ENCODE measurements at places on chromosomes 7 and 10.

DNA sequence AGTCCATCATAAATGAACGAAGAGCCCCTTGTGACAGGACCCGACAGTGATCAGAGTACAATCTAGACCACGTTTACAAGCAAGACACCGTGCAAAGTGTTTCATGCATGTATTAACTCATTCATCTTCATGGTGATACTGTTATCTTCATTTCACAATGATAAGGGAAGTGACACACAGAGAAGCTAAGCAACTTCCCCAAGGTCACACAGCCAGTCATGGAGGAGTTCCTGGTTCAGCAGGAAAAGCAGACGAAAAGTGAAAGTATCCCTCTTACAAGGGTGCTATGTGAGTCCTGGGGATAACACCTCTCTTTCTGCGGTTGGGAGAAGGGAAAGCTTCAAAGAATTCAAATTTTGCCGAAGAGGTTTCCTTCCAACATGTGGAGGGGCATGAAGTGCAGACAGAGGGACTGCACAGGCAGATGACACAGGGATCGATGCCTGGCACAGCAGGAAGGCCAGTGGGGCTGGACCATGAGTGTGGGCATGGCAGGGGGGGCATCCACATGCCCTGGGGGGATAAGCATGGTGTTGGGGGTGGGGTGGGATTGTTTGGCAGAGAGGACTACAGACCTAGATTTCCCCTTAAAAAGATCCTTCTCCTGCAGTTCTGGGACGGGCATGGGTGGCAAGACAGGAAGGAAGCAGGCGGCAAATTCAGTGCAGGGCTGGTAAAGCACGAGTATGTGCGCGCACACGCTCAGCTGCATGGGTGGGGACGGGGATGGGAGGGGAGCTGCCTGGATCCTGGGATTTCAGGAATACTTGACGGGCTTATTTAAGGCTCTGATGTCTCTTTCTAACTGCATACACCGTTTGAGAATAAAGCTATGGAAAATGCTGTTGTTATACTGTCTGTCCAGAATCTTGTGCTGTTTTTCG is 33.5 kb upstream of the DDC start:
- no peak for DNase-seq

DNA sequence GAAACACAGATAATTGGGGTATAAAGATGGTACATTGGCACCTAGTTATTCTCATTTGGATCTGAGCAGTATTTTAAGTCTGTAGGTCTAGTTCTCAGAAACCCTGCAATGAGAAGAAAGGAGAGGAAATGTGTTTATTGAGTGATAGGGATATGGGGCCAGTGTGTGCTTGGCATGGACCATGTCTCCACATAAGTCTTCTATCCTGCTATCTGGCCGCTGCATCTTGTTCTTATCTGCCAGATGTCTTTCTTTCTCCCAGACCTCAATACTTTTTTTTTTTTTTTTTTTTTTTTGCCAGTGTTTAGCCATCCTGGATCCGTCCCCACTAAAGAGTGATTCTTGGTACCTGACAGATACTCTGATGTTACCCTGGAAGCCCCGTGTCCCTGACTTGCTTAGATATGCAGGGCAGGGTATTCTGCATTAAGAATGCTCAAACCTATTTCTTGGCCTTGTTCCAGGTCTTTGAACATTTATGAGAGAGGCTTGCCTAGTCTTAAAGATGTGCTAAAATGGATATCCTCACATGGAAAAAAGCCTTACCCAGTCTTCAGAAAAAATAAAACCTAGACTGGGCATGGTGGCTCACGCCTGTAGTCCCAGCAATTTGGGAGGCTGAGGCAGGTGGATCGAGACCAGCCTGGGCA is 10.0 kb downstream of the MTURN start:
- DNase-seq, result no peak

- no peak for DNase-seq
Observed at GRCh38 chr10:61944410-61945147, 43.1 kb downstream of the ARID5B start.

- DNase-seq, result no peak
Observed at GRCh38 chr10:44864051-44864450, 47.1 kb upstream of the TMEM72 start.

DNA sequence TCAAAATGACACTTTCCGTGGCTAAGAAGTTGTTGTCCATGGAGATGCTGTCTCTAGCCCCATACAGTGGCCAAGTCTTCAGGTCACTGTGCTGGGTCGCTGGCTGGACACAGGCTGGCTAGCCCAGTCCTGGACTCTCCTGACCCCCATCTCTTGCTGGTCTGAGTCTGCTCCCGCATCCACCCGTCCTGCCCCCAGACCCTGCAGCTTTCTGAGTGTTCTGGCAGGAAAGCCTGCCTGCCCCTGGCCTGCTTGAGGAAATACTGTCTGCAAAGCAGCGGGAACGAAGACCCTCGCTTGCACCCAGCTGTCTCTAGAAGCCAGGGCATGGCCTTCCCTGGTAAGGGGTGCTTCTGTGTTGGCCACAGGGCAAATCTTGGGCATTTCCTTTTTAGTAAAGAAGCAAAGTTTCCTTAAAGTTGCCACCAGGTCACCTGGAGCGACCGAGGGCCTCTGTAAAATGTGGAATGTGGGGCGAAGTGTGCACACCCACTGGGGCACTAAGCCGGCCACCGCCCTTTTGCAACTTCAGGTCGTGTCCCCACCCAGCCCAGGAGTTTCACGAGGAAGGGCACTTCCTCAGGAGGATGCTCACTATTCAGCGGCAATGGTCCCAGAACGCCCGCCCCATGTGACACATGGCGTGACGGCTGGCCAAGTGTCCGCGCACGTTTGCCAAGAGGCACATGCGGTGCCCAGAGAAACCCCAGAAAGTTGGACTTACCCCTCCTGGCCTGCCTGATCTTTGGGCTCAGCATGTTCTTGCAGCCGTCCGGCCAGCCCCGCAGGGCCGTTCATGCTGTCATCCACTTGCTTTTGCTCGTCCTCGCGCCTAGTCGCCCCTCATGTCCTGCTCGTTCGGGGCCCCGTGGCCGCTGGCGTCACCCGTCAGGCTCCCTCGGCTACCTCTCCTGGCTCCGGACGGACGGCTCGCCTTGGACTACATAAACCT is 558 bp downstream of the ARHGAP22 start:
- DNase-seq, result no peak

GRCh38 chr7:44056681-44057080 is 8.7 kb downstream of the PGAM2 start:
- no peak for DNase-seq
